Cardiac muscle cell (in vitro differentiated cells and primary cell): ENCODE measurements at places on chromosomes 7 and 10.
A peak's percentile ranks its signal among the peaks of the same experiment; 100 is the strongest.

GRCh38 chr7:28573059-28573553, 160.8 kb downstream of the CREB5 start:
- no peaks in the 10 kb centered on the region for H3K36me3 ChIP-seq
- H3K27ac ChIP-seq, result no peak overlapping the region
- peak; percentile 61 for DNase-seq
- no peaks in the 10 kb centered on the region for H3K27me3 ChIP-seq
- no peaks in the 10 kb centered on the region for H3K4me1 ChIP-seq
- H3K4me3 ChIP-seq, result no peak overlapping the region

DNA sequence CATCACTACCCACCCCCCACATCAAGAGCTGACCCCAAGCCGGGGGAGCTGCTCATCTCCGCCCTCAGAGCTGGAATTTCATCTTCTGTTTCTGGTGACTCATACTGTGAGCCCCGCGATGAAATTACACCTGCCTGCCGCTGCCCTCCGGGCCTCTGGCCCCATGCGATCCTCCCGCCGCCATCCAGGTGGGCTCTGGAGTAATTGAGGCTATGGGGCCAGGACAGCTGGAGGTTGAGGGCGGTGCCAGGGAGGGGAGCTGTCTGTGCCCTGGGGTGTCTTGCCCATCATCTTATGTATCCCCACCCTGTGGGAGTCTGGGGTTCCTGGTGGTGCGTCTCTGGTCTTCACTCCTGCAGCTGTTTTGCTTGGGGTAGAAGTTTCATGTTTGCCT, 9.0 kb downstream of the GTF2IRD1 start:
- H3K27ac ChIP-seq, result no peak overlapping the region
- H3K36me3 ChIP-seq, result no peaks in the 10 kb centered on the region
- H3K4me3 ChIP-seq, result no peak overlapping the region
- no peaks in the 10 kb centered on the region for H3K27me3 ChIP-seq
- H3K4me1 ChIP-seq, result peaks cover 12% of the 10 kb centered on the region

DNA sequence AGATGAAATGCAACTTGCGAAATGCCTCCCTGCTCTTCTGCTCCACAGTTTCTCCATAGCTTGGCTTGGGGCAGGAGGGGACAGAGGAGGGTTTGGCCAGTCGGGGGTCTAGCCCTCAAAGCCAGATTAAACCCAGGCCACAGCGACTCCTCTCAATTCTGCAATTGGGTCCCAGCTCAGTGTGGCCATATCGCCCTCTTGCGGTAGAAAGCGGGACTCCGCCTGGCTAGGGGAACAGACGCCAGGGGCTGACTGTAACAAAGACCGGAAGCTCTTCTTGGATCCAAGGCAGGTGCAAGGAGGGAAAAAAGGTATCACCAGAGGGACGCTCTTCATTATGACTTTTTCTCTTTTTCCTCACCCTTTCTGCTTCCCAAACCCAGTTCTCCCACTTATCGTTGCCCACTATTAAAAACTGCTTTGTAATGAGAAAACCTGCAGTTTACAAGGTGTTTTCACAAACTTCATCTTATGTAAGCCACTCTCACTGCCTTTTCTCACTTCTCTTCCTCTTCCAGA, 36.6 kb upstream of the TNPO3 start:
- H3K27me3 ChIP-seq, result no peaks in the 10 kb centered on the region
- H3K4me1 ChIP-seq, result no peaks in the 10 kb centered on the region
- peak; percentile 82 for DNase-seq

GRCh38 chr10:58778966-58779365, 266.3 kb downstream of the BICC1 start:
- H3K4me1 ChIP-seq, result peaks cover 34% of the 10 kb centered on the region
- no peak for DNase-seq
- H3K4me3 ChIP-seq, result no peak overlapping the region
- no peaks in the 10 kb centered on the region for H3K27me3 ChIP-seq
- no peaks in the 10 kb centered on the region for H3K36me3 ChIP-seq

- H3K36me3 ChIP-seq, result no peaks in the 10 kb centered on the region
- H3K27ac ChIP-seq, result no peak overlapping the region
- H3K4me1 ChIP-seq, result no peaks in the 10 kb centered on the region
- H3K4me3 ChIP-seq, result no peak overlapping the region
Observed at GRCh38 chr7:55286666-55287065, 78.5 kb upstream of the LANCL2 start.

- H3K36me3 ChIP-seq, result no peaks in the 10 kb centered on the region
- no peaks in the 10 kb centered on the region for H3K4me1 ChIP-seq
- no peak overlapping the region for H3K27ac ChIP-seq
- no peak for DNase-seq
Observed at GRCh38 chr7:108285003-108285368, 154.8 kb upstream of the LAMB4 start.
